HepG2 (cell line): ENCODE measurements at places on chromosomes 7 and 10.

- DNase-seq = peak; percentile 32
Observed at GRCh38 chr10:126598009-126598408, 72.5 kb downstream of the C10orf90 start.

GRCh38 chr7:9200626-9201025 is 767.2 kb downstream of the NXPH1 start:
- DNase-seq = no peak

DNA sequence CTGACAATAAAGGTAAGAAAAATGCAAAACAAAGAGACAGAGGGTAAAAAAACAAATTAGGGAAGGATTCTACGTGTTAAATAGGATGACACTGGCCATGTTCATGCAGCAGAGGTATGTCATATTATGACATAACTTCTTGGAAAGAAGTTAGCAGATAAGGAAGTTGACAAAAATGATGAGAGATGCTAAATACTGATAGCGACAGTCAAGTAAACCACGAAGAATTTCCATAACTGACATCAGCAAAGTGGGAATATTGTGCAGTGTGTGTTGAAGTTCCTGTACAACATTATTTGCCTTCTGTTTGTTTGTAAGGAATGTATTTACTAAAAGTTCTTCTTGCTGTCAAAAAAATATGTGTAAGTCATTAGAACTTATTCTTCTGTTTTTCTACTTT is 29.5 kb downstream of the MDH2 start:
- no peak for DNase-seq

GRCh38 chr7:23873306-23873705 is 163.3 kb downstream of the STK31 start:
- no peak for DNase-seq

DNA sequence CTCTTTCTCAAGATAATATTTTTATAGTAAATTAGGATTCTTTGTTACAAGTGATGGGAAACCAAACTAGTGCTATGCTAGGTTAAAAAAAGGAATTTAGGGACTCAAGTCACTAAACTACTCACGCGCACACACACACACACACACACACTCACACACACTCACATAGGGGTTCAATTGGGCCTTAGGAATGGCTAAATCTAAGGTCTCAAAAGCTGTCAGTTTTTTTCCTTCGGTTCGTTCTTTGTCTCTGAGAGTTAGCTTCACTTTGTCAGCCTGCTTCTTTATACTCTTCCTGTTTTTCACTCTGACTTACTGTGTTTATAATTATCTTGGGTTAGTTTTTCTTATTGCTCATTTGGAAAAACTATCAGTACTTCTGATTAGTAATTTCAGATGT is 138.9 kb downstream of the ADK start:
- no peak for DNase-seq

DNA sequence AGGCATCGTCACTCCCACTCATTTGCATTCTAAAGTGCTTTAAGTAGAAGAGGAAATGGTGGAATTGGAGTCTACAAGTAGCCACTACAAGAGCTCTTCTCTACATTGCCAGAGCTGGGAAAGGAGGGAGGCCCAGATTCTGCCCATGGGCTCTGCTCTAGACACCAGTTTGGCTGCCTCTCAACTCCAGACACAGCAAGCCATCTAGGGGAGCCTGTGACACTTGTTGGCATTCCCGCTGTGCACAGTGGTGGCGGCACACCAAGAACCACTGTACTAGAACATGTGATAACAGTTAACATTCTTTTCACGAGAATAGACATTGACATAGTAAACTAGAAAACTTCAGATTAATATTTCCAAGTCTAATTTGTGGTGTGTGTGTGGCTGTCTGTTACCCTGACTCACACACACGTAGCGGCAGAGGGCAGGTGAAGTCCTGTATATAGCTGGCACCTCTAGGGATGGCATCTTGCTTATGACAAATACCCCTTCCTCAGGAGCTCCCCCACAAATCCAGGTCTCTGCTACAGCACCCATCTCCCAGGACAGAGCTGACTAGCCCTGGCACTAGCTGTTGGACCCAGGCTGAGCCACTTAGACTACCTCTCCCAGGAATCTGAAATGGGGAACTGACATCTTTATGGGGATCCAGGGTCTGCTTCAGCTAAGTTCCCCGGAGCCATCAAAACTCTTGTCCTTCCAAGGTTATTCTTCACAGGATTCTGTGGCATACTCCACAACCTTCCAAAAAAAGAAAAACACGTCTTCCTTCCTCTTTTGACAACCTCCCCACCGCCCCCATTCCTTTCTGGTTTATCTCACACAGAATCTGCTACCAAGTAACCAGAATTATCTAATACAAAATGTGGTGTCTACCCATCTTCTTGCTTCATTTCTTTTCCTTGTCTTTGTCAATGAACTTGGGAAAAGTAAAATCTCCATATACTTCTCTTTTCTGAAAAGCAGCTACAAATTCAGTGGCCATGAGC is 54.7 kb upstream of the MRLN start:
- no peak for DNase-seq
